ENCODE measurements at places on chromosomes 7 and 10.

- no peak for DNase-seq
Observed at GRCh38 chr7:77386165-77386822, 29.9 kb downstream of the GSAP start.

- DNase-seq: no peak
Observed at GRCh38 chr10:1057106-1057657, 997 bp downstream of the WDR37 start.

GRCh38 chr7:33868166-33868565 is 37.2 kb upstream of the BMPER start:
- no peak for DNase-seq

- no peak for DNase-seq
Observed at GRCh38 chr7:36015733-36016132, 137.3 kb upstream of the EEPD1 start.

DNA sequence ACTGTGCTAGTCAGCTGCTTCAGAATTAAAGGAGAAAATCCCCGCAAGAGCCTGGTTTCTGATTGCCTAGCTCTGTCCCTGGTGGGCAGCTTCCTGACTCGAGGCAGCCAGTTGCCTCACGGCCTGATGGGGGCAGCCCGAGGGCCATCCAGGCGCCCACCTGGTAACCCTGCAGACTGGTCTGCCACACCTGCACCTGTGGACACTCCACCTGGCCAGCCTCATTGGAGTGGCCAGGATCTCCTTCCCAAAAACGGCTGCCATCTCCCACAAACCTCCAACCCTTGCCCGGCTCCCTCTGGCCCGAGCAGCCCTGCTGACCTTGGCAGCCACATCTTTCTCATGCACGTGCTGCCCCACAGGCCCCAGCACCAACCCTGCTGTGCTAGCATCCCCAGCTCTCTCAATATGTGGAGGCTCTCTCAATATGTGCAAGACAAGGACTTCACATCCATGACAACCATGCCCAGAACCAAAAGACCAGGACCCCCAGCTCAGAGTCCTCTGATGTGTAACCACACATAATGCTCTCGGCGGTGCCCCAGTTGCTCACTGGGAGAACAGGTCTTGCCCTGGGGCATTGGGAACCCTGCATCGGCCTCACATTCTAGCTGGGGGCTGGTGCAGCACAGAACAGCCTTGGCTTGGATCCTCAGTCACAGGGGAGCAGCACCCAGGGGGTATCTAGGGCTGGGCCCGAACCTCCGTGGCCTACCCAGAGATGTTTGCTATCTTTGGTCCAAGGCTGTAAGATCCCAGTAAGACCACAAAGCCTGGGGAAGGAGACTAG is 14.6 kb downstream of the DRGX start:
- DNase-seq: no peak

- DNase-seq: no peak
Observed at GRCh38 chr7:1672851-1673486, 2.9 kb downstream of the ELFN1 start.

DNA sequence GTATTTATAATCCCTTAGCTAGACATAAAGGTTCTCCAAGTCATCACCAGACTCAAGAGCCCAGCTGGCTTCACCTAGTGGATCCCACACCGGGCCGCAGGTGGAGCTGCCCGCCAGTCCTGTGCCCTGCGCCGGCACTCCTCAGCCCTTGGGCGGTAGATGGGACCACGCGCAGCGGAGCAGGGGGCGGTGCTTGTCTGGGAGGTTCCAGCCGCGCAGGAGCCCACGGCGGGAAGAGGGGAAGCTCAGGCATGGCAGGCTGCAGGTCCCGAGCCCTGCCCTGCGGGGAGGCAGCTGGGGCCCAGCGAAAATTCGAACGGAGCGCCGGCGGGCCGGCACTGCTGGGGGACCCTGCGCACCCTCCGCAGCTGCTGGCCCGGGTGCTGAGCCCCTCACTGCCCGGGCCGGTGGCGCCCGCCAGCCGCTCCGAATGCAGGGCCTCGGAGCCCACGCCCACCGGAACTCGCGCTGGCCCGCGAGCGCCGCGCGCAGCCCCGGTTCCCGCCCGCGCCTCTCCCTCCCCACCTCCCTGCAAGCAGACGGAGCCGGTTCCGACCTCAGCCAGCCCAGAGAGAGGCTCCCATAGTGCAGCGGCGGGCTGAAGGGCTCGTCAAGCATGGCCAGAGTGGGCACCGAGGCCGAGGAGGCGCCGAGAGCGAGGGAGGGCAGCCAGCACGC is 675.6 kb downstream of the REEP3 start:
- DNase-seq: no peak

DNA sequence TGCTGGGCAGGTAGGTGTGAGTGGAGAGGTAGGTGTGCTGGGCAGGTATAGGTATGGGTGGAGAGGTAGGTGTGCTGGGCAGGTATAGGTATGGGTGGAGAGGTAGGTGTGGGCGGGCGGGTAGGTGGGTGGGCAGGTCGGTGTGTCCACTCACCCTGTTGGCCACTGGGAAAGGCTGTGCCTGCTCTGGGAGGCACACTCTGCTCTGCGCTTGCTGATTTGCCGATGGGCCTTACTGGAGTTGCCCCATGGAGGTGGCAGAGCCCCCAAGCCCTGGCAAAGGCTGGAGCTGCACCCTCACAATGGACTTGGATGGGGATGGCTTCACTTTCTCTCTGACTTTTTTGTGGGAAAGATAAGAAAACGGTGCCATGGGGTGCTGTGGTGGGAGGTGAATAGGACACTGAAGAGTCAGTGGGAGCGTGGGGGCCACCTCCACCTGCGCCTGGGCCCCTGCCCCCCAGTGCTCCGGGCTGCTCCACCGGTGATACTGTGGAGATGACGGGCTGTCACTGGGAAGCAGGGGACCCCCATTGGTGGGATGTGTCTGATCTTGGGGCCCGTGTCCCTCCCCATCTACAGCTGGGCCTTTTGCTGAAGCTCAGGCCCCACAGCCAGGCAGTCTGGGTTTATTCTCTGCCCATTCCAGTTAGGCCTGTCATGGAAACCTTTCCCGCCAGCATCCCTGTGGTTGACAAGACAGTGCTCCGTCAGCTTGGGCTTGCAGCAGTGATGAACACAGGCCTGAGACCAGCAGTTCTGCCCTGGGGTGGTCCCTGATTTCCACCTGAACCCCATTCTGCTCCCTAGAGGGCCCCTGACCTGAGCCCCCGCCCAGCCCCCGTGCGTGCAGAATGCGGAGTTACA is 75.0 kb downstream of the NKX6-2 start:
- DNase-seq: no peak

DNA sequence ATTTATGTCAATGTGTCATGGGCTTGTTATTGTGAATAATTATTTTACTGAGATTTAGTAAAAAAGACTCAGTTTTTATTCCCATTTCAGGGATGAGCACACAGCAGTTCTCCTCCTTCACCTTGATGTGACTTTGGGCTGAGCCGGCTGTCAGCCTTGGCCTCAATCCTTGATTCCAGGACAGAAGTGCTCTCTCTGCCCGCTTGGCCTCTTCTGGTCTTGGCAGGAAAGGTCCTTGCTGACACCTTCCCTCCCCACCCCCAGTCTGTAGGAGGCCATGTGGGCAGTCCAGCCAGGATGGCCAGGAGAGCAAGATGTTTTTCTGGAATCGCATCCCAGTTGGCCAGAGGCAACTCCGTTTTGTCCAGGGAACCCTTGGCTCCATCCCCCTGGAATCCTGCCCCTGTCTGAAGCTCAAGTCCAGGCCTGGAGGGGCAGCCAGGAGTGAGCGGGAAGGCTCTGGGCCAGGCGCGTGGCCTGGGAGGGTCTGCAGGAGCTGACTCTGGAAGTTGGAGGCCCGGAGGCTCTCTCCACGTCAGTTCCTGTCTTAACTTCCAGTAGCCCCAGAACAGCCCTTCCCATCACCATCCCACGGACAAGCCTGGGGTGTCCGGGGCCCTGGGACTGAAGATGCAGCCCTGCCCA is 100.9 kb downstream of the PDGFA start:
- no peak for DNase-seq

DNA sequence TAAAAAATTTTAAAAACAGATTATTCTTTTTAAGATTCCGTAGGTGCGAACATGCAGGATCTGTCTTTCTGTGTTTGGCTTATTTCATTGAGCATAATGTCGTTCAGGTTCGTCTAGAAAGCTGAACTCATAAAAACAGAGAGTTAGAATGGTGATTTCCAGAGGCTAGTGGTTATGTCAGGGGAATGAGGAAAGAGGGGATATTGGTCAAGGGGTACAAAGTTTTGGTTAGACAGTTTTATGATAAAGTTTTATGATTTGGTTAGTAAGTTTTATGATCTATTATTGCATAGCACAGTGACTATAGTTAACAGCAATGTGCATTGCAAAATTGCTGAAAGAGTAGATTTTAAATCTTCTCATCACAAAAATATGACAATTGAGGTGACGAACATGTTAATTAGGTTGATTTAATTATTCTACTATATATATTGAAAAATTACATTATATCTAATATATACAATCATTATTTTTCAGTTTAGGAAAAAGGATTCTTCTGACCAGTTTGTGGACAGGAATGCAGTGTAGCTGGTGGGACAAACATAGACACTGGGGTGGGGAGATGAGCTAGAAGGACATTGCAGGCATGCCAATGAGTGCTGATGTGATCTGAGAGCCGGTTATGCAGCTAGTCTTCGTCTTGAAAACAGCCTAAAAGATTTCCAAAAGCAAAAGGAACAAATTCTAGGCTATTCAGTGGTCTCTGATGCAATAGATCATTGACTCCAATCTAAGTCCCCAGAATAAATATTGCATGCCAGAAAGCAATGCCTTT is 31.3 kb upstream of the MALRD1 start:
- DNase-seq: no peak

DNA sequence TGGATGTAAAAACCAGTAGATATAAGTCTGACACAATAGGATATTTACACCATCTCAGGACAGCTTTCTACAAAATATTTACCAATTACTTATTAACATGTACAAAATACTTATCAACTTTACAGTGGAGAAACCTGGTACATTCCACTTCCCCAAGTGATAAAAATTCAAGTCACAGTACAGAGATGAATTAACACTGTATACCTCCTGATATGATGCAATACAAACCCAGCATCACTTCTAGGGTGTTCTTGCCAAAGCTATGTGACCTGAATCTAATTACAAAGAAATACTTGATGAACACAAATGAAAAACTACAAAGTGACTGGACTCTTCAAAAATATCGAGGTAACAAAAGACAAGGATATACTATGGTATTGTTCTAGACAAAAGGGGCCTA is 156.4 kb upstream of the FGFR2 start:
- DNase-seq: no peak

- DNase-seq: no peak
Observed at GRCh38 chr10:70167246-70167645, 3.1 kb downstream of the SAR1A start.

GRCh38 chr7:66380272-66380888 is 175.2 kb downstream of the TPST1 start:
- DNase-seq: no peak

GRCh38 chr10:91571671-91572070 is 61.2 kb downstream of the PPP1R3C start:
- no peak for DNase-seq

- no peak for DNase-seq
Observed at GRCh38 chr10:117531371-117532002, 11.1 kb upstream of the EMX2 start.

DNA sequence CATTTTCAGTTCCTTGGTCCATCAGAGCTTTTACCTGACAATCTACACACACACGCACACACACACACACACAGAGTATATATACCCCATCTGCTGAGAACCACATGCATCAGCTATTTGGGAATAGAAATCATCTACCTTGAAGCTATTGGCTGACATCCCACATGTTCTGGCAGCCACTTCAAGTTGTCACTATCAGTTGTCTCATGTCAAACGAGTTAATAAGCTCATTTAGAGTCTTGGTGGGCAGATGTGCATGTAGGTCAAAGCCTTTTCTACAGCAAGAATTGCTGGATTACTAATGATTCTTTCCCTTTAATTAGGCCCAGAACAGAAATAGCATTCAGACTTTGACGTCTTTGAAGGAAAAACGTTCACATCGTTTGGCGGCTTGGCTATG is 36.8 kb downstream of the COL28A1 start:
- no peak for DNase-seq

- DNase-seq: no peak
Observed at GRCh38 chr10:46286991-46287693, at the start of gene ANTXRL. TSS of gene ANTXRL (plus strand) at chr10:46286997. CDS start at chr10:46287263, 266 bp downstream.

- no peak for DNase-seq
Observed at GRCh38 chr10:68963151-68963550, 7.2 kb downstream of the DDX21 start.

DNA sequence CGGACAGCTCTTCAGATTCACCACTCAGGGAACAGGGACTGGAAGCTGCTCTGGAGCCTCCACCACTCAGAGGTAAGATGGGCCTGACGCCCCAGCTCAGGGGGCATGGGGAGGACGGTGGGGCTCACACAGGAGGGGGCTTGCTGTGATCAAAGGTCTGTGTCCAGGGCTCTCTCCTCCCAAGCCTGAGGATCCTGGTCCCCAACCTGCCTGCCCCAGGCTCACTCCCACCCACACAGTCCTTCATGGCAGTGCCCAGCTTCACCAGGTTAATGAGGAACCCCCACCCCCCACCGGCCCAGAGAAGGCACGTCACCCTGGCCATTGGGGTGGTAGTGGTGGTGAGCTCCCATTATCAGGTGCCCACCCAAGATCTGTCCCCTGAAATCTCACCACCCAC is 926.7 kb upstream of the ZNF722 start:
- DNase-seq: no peak

- no peak for DNase-seq
Observed at GRCh38 chr10:70803775-70804420, 11.8 kb upstream of the SGPL1 start.

DNA sequence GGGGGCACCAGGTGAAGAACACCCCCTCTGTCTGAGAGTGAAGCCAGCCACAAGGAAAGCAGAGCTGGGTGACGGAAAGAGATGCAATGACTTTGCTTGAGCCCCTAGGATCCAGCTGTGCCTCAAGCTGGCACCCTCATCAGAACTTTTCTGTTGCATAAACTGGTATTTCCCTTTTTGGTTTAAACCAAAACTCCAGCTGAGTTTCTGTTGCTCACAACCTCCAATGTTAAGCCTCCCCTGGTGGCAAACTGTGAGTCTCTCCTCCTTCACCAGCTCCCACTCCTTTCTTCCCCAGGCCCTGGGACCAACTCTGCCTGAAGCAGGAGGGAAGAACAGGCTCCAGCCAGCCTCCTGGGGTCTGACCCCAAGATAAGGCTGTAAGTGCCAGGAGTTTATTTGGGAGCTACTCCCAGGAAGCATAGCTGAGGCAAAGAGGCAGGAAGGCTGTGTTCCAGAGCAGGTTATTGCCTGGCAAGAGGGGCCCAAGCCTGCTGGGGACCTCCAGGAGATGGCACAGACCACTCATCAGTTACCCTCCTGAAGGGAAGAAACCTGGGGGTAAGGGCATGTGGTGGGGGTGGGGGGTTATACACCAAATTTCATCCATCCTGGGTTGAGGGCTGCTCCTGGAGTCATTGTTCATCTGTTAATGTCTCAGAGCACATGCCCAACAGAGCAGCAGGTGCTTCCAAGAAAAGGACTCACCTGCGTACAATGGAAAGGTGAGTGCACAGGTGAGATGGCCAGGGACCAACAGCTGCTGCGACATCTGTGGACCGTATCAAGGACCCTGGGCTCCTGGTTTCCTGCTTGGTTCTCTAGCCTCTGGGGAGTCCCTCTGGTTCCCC is 73.3 kb upstream of the NANOS1 start:
- DNase-seq: no peak

GRCh38 chr7:110922906-110923305 is 168.0 kb upstream of the LRRN3 start:
- no peak for DNase-seq

GRCh38 chr10:29675984-29676383 is 41.2 kb upstream of the SVIL start:
- DNase-seq: no peak

- no peak for DNase-seq
Observed at GRCh38 chr10:103791291-103791690, 64.1 kb downstream of the SH3PXD2A start.

GRCh38 chr7:80133361-80134114 is 1.1 kb upstream of the GNAI1 start:
- DNase-seq: no peak

- no peak for DNase-seq
Observed at GRCh38 chr7:63012633-63013183, 985.9 kb upstream of the ZNF722 start.

Measured in glutamatergic neuron (in vitro differentiated cells).